ENCODE measurements at places on chromosomes 6 and 20. TPM values are rescaled to one million over a fixed set of nuclear protein-coding genes. Genes with fewer than 3 reads are reported as not detected.
A peak's percentile ranks its signal among the peaks of the same experiment; 100 is the strongest.

The GMDS gene
- total RNA-seq, result 8.4 TPM

DNA sequence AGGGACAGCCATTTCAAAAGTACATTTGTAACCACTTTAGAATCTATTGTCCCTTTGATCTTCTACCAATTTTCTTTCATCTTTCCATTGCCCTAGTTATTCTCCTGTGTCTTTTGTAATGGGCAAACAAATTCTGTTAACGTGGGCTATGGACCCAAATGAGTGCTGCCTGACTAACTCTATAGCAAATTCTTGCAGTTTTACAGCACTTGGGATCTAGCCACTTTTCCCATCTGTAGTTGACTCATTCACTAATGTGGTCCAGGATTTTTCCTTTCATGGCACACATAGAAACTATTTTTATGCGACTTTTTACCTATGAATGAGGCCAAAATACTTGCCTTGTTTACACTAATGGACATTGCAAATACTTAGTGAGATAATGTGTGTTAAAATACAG lies 52.0 kb downstream of the GRIK2 start:
- no peak overlapping the region for H3K4me3 ChIP-seq
- H3K27ac ChIP-seq, result no peak overlapping the region
- no peak for DNase-seq
- no peaks in the 10 kb centered on the region for H3K36me3 ChIP-seq

GRCh38 chr6:125233202-125233601 lies 68.6 kb downstream of the HDDC2 start:
- no peak for DNase-seq
- H3K36me3 ChIP-seq, result no peaks in the 10 kb centered on the region
- H3K27ac ChIP-seq, result no peak overlapping the region
- peaks cover 18% of the 10 kb centered on the region for H3K4me1 ChIP-seq

DNA sequence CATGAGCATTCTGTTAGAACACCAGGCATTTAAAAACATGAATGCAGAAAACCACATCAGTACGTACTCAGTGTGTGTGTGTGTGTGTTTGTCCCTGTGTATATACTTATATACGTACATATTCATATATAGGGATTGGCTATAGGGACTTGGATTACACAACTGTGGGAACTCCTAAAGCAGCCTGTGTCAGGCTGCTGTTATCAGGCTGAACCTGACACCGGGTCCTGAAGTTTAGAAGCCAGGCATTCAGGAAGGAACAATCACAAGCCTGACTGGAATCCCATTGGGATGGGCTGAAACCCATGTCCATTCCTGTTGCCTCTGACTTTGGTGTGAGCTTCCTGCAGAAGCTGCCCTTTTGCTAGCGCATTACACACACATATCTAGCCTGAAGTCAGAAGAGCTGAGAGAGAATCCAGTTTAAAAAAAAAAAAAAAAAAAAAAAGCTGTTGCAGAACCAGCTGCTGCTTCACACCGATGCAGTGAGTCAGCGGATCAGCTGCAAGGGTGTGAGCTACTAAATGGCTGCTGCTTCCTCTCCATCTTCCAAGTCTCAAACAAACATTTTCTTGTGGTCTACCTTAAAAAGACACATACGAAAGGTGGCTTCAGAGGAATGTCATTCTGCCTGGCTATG lies 348.1 kb downstream of the THBS2 start:
- DNase-seq, result no peak
- no peaks in the 10 kb centered on the region for H3K36me3 ChIP-seq
- no peaks in the 10 kb centered on the region for H3K4me1 ChIP-seq
- H3K4me3 ChIP-seq, result no peak overlapping the region
- H3K27ac ChIP-seq, result no peak overlapping the region

The KCNK16 gene
- total RNA-seq, result not detected

The PPP1R3G gene
- 3.3 TPM for total RNA-seq

DNA sequence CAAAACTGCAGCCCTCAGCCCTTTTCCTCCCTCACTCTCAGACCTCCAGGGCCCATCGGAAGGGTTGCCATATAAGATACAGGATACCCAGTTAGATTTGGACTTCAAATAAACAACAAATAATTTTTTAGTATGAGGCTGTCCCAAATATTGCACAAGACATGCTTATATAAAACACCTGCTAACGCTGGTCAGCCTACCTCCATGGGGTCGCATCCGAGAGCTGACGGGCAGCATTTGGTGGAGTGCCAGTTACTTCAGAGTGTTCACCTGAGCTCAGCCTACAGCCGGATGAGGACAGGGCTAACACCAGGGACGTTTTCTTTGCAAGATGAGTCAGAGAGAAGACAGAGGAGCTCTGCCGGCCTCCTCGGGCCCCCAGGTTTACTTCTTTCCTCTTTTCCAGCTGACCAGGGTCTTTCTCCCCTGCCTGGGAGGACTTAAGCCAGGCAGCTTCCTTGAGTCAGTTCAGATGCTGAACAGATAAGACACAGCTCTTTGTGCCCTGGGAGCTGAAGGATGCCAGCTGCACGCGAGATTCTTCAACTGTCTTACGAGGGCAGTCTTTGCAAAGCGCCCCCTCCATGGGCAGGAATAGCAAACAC lies 141.2 kb upstream of the KCNG1 start:
- DNase-seq, result peak; percentile 88
- H3K27ac ChIP-seq, result no peak overlapping the region
- no peak overlapping the region for H3K4me3 ChIP-seq
- H3K36me3 ChIP-seq, result no peaks in the 10 kb centered on the region
- H3K4me1 ChIP-seq, result no peaks in the 10 kb centered on the region

The NRSN2 gene
- 72.8 TPM for total RNA-seq

GRCh38 chr20:62887152-62887859 lies 25.7 kb upstream of the TCFL5 start:
- no peak overlapping the region for H3K4me3 ChIP-seq
- no peak for DNase-seq
- peaks cover 65% of the 10 kb centered on the region for H3K36me3 ChIP-seq
- H3K4me1 ChIP-seq, result peaks cover 14% of the 10 kb centered on the region

The RIMS4 gene
- 1.9 TPM for total RNA-seq

DNA sequence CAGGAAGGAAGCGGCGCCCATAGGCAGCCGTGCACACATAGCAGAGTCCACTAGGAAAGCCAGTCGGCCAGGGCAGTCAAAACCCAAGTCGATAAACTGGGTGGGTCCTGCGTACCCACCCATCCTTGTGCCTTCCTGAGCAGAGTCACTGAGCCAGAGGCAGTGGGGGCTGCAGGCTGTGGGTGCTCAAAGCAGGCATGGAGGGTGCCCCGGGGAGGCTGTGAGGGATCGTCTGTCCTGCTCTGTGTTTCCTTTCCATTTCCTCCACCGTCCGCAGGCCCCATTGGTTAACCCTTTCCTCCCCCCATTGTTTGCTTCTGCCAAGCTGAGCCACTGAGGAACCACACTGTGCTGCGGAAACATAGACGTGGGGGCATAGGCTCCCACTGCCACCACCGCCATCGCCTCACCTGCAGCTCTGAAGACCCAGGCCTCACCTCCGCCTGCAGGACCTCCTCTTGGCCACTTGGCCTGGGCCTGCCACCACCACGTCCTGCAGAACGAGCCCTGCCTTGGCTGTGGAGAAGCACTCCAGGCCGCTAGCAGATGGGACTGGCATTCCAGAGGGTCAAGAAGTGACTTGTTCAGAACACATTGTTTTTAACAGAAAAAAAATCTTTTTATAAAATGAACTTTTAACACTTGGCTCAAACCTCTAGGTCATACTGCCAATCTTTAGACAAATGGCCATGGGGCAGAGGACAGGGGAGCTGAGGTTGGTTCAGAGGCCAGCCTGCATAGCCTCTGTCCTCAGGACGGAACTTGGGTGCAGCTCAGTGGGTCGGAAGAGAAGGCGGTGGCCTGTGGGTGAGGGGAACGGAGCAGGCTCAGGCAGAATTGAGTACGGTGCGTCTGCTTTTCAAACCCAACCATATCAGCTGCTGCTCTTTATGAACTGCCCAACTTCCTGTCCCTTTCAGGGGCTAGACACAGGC lies 52.6 kb downstream of the TCP11 start:
- no peak overlapping the region for H3K4me3 ChIP-seq
- DNase-seq, result no peak
- peaks cover 56% of the 10 kb centered on the region for H3K36me3 ChIP-seq
- peaks cover 96% of the 10 kb centered on the region for H3K4me1 ChIP-seq
- H3K27me3 ChIP-seq, result no peaks in the 10 kb centered on the region

The BCAS4 gene
- 3.1 TPM for total RNA-seq

The LAMA4 gene
- 334 TPM for total RNA-seq

GRCh38 chr6:106124015-106124414 lies 37.9 kb downstream of the PRDM1 start:
- no peaks in the 10 kb centered on the region for H3K36me3 ChIP-seq
- H3K27me3 ChIP-seq, result no peaks in the 10 kb centered on the region
- H3K4me3 ChIP-seq, result no peak overlapping the region
- DNase-seq, result no peak

The HLA-DPB1 gene
- 71.3 TPM for total RNA-seq

The NKX2-4 gene
- total RNA-seq, result not detected

DNA sequence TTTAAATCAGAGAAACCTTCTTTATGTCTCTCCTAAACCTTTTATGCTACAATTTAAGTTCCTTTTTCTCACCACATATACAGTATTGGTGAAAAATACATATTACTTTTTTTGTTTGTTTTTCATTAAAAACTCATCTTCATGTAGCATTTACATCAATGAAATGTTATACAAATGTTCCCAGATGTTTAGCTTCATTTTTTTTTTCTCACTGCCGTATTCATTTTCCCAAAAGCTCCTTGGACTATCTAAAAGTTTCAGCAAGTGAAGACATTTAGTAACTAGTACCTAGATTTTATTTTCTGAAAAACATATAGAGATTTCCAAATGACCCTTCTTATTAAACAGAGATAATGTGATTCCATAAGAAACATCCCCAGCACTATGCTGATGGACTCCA lies 128.9 kb downstream of the BMP5 start:
- no peaks in the 10 kb centered on the region for H3K36me3 ChIP-seq
- H3K4me1 ChIP-seq, result no peaks in the 10 kb centered on the region
- H3K27me3 ChIP-seq, result no peaks in the 10 kb centered on the region
- H3K27ac ChIP-seq, result no peak overlapping the region
- DNase-seq, result no peak
- no peak overlapping the region for H3K4me3 ChIP-seq

The GPLD1 gene
- total RNA-seq, result 3.8 TPM

DNA sequence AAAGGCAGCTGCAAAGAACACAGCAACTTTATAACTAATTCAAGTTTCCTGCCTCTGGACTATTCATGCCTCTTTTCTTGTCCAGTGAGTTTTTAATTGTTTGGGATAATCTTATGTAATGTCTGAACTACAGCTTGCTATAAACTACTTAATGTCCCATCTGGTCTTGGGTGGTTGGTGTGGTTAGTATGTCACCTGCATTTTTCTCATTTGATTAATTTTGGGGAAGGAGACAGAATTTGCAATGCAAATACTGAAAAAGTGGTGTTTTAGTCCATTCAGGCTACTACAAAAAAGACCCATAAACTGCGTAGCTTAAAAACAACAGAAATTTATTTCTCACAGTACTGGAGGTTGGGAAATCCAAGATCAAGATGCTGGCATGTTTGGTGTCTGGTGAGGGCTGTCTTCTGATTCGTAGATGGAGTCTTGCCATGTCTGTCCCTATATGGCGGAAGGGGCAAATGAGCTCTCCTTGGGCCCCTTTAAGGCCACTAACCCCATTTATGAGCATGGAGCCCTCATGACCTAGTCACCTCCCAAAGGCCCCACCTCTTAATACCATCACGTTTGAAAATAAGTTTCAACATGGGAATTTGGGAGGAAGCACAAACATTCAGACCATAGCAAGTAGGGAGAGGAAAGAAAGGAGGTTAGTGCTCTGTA lies 22.4 kb downstream of the RNF8 start:
- peaks cover under 1% of the 10 kb centered on the region for H3K4me1 ChIP-seq
- peaks cover 22% of the 10 kb centered on the region for H3K36me3 ChIP-seq
- DNase-seq, result no peak
- H3K27ac ChIP-seq, result no peak overlapping the region
- H3K4me3 ChIP-seq, result no peak overlapping the region

GRCh38 chr6:158073776-158074175 lies 92.1 kb downstream of the SYNJ2 start:
- peaks cover 4% of the 10 kb centered on the region for H3K4me1 ChIP-seq
- no peak overlapping the region for H3K4me3 ChIP-seq
- H3K27ac ChIP-seq, result no peak overlapping the region
- no peak for DNase-seq

The GSTA1 gene
- total RNA-seq, result not detected

The ABRACL gene
- 6.3 TPM for total RNA-seq

The OLIG3 gene
- not detected for total RNA-seq
